Stimulated activated CD8-positive, alpha-beta memory T cell treated with anti-CD3 and anti-CD28 coated beads, Interleukin-15, amount 100 ng/mL, for 24 hours (primary cell): ENCODE measurements at places on chromosomes 3 and 15.
A peak's percentile ranks its signal among the peaks of the same experiment; 100 is the strongest.

- no peak for DNase-seq
Measured at GRCh38 chr3:179902061-179902460, 134.7 kb downstream of the PEX5L start.

DNA sequence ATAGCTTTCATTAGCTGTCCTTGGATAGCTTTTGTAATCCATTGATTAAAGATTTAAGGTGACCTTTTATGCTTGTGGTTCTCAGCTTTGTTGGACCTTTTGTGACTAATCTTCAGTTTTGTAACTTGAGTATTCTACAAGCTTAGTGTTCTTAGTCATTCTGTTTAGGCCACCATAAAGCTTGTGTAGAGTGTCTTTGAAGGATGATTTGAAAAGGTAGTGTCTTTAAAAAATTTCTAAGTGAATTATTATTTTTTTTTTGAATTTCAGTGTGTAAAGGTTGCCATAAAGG, 7.5 kb downstream of the MORF4L1 start:
- no peak for DNase-seq

DNA sequence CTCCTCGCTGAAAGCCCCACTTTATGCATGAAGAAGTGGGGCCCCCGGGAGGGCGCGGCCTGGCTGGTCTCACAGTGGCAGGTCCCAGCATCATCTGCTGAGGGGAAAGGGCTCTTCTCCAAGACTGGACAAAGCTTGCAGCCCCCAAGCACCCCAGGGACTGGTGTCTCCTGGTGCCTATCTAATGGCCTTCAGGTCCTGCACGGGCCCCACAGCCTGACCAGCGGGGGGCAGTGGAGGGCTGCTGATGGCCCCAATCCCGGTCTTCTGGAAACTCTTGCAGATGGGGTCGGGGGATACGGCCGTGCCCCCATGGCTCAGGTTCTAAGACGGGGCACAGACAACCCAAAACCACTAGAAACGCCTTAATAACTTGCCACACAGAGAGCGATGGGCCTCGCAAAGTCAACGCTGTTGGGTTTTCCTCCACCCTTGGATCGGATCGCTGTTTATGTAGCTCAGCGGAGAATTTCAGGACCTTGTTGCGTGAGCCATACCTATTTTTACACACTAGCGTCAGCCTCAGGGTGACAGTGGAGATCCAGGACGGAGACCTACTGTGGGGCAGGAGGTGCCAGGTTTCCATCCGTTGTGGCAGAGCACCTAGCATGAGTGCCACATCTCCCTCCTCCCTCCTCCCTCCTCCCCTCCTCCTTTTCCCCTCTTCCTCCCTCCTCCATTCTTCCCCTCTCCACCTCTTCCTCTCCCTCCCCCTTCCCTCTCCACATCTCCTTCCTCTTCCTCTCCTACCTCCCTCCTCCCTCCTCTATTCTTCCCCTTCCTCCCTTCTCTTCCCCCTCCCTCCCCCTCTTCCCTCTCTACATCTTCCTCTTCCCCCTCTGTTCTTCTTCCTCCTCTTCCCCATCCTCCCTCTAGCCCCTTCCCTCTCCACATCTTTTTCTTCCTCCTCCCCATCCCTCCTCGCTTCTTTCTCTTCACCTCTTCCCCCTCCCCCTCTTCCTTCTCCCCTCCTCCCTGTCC, 79.3 kb upstream of the ALDH1L1 start:
- DNase-seq, result no peak

DNA sequence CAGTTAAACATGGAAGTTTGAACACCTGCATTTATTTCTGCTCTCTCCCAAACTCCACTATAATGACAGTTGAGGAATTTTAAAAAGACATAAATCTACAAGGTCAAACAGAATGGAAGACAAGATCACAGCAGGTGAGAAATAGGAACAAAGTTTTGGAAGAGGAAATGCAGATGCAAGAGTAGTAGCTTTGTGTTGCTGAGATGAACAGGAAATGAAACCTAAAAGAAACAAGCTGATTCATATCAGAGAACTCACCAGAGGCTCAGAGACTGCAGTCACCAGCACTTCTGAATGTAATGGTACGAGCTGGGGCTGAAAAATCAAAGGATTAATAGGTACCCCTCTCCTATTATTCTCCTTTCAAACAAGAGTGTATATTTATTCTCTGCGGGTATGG, 459.9 kb downstream of the RAP2B start:
- no peak for DNase-seq

- DNase-seq, result no peak
Measured at GRCh38 chr15:39888243-39888642, 31.8 kb downstream of the GPR176 start.

- no peak for DNase-seq
Measured at GRCh38 chr3:29334706-29335105, 53.8 kb downstream of the RBMS3 start.

DNA sequence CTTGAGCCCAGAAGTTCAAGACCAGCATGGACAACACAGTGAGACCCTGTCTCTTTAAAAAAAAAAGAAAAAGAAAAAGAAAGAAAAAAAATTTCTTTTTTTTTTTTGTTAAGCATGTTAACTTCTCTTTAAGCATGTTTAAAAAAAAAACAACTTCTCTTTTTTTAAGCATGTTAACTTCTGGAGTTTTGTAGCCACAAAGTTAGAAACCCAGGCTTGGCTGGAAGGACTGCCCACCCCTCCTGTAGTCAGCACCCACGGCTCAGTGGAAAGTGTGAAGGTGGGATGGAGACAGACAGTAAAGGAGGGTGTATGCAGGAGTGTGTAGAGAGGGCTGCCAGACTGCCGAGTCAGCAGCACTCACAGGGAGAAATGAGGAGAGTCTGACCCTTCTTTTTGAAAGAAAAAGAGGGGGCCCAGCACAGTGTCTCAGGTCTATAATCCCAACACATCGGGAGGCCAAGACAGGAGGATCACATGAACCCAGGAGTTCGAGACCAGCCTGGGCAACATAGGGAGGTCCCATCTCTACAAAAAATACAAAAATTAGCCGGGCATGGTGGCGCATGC, 33.2 kb downstream of the GOLGA8S start:
- DNase-seq, result no peak

GRCh38 chr3:141960731-141961130, 84.3 kb downstream of the ATP1B3 start:
- no peak for DNase-seq

DNA sequence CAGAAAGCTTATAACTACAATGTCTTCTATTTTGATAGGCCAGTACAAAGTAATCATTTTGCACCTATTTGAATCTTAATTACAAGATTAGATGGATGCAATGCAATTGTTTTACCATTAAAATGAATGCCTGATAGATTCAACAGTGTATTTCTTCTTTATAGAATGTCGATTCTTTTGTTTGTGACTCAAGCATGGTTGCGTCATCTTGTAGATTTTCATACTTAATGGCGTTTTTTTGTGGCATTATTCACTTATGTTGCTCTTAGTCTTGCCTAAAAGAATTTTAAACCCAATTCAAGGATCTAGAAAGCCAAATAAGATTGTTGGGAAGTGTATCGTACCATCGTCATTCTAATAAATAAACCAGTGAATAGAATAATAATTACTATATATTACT, 21.4 kb downstream of the ZBTB38 start:
- no peak for DNase-seq

DNA sequence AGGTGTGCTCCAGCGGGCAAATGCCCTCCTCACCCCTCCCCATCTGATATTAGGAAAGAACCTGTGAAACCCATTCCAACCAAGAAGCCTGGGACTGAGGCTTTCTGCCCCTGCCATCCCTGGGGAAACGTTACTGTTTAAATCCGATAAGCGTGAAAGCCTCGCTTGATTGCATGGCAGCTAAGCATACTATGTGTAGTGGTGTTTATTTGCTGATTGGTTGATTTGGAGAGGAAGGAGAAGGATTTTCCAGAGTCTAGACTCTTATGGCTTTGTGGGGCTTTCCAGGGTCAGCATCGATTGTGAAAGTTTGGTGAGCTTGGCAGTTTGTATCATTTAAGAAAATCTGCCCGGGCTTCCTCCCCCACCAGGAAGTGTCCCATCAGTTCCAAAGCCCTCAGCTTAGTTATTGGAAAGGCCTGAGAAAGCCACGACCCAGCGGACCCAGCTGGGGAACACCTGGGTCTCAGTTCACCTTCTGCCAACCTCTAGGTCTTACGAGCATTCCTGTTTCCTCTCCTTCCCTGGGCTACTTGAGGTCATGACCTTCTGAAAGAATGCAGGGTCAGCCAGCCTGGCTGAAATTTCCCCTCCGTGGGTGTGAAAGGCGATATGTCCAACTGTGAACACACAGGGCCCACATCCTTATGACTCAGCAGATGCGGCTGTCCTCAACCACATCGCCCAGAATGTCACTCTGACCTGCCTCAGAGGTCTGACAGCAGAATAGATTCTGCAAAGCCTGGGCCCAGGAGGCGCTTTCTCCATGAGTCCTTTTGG, 62.8 kb upstream of the HERC1 start:
- DNase-seq, result no peak

GRCh38 chr3:63673111-63673510, 20.6 kb downstream of the SNTN start:
- DNase-seq, result no peak

DNA sequence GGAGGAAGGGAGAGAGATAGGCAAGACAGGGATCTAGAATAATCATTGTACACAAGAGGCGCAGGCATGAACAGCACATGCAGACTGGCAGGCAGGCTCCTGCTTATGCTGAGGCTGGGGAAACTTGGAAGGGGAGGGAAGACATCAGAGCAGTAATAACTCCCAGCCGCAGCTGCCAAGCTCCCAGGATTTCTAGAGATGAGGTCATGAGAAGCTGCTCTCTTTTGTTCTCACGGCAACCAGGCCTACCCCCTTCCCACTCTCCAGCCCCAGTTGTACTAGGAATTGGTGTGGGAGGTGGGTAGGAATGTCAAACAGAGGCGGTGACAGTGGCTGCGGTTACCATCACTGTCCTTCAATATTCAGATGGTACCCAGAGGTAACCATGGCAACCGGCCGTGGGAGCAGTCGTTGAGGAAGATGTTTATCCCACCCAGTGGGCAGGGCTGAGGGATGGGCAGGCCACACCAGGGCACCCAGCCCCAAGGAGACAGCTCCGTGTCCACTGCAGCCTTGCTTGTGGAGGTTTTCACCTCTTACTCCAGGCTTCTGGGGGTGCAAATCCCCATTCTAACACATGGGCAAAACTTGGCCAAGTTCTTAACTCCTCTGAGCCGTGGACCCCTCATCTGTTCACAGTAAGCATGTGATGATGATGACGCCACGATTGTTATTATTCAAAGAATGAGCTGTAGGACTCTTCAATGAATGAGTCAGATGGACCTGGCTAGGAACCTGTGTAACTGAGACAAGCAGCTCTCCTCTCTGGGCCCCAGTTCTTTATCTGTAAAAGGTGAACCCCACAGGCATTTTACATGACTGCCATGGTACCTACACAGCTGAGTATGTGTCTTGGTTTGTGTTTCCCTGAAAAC, 360.8 kb upstream of the PROK2 start:
- no peak for DNase-seq

DNA sequence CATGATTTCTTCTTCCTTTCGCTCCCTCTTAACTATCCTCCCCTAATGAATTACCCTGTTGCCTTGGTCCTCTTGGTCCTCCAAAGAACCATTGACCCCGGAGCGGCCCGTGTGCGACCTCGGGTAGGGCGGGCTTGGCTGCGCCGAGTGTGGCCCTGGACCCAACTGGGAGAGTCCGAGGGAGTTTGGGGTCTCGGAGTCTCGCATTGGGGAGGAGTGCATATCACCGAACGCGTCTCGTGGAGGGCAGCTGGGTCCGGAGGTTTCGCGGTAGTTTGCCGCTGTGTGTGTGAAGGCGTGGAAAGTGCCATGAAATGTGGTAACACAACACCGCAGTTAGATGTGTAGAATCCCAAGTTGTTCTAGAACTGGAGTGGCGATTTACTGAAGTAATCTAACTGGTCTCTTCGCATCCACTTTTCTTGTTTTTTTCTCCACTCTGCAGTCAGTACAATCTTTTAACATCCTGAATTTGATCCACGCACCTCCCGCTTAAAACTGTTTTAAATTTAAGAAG, 363 bp downstream of the GTF2E1 start:
- peak; percentile 6 for DNase-seq
